Motor neuron (in vitro differentiated cells): ENCODE measurements at places on chromosomes 1 and 21.

DNA sequence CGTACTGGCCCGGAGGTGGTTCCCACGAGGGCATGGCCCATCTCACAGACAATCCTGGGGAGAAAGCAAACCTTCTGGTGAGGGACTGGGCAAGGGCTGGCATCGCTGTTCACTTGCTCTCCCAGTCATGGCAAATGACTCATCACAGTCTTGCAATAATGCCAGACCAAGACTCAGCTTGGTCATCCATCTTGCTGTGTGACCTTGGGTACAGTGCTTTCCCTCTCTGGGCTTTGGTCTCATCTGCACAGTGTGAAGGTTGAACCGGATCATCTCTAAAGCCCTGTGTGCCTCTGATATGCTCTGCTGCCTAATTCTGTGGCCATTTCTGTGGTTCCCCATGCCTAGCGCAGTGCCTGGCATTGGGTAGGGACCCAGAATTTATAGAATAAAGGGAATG is 143.6 kb upstream of the CD34 start:
- no peak for ATAC-seq

GRCh38 chr1:17181781-17182464 is 23.0 kb upstream of the PADI1 start:
- no peak for ATAC-seq

DNA sequence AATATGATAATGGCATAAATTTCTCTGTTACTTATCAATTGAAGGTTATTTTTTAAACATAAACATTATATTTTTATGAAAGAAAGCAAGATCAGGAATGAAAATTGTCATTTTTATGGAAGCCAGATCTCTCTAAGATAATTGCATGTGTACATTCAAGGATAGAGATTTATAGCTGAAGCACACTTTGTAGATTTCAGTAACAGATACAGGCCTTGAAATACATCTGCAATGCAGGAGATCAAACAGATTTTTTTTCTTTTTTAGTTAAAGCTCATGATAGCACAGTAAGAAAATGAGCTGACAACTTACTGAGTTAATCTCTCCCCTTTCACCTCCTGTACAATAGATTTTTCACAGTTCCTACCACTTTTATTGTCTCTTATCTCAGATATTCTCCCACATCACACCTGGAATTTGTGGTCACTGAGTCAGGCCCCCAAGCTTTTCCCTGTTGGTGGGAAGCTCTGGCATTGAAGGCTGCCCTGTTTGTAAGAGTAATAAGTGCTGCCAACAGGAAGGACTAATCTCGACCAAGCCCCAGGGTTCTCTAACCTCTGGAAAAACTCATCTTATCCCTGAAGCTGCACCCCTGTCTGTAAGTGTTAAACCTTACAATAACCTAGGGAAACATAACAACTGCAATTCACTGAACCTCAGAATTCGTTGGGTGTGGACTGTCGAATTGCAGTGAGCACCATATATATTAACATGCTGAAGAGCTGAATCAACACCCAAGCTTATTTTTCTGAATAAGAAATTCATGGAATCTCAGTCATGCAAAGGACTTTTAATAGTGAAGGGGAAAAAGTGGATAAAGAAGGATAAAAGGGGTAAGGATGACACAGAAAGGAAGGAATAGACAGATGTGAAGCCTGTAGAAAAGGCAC is 599.0 kb downstream of the LMO4 start:
- peak; percentile 83 for ATAC-seq

DNA sequence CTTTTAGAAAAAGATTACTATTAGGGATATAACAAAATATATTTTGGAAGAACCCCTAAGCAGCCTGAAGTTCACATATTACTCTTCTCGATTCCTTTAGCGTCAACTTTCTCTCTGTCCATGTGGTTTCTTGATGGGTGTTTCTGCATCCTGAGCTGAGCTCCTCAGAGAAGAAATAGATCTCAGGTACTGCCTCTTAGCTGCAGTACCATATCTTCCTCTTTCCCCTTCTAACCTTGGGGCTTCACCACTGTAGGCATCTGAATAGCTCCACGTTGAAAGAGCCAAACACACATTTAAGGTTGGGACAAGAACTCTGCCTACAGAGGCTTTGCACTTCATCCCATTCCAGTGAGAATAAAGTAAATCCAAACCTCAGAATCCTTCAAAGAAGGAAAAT is 59.2 kb downstream of the SAMSN1 start:
- no peak for ATAC-seq

DNA sequence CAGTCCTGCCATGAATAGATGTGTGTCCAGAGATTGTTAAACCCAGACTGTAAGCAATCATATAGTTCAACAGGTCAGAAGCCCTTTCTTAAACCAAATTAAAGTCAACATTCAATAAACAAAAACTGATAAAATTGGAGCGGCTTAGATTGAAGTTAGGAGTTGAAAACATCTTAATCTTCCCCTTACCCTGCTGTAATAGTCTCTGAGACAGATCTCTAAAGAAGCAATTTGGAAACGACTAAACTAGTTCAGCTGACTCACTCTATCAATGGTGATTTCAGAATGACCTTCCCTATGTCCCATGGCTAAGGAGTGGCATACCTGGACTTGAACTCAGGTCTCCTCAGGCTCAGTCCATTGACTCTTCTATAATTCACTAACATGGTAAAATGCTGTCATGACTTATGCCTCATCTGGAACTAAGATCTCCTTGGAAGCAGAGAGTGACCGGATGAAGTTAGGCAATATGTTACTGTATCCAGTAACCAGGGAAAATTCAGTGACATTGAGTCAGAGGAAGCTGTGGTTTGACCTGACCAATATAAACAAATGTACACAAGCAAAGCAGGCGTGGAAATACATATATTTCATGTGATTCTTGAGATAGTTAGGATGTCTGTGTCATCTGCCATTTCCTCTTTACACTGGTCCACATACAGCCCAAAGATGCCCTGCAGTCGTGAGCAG is 30.1 kb downstream of the SGIP1 start:
- no peak for ATAC-seq

GRCh38 chr1:156281693-156282478 is 739 bp downstream of the SMG5 start:
- ATAC-seq = peak; percentile 3

- no peak for ATAC-seq
Observed at GRCh38 chr1:74512170-74512915, at the start of gene LRRC53. LRRC53 (minus strand) TSS chr1:74512611; CDS start chr1:74483349, 29,262 bp downstream.

DNA sequence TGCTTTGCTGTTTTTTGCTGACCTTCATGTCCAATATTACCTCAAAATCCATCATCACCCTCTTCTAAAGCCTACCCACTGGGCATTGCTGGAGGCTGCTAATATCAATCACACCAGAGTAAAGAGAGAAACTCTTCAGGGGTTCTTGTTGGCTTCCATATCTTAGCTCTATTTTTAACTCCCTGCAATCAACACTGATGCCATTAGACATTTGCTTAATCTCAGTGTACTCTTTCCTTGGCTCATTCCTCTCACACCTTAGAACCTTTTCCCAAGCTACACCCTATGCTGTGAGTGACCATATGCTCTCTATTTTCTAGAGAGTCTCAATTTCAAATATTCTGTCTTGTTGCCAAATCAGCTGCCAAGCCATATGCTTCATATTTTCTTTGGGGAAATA is 40.6 kb upstream of the RABGAP1L start:
- ATAC-seq = no peak

- ATAC-seq = no peak
Observed at GRCh38 chr21:41499920-41500319, 8.0 kb downstream of the TMPRSS2 start.

DNA sequence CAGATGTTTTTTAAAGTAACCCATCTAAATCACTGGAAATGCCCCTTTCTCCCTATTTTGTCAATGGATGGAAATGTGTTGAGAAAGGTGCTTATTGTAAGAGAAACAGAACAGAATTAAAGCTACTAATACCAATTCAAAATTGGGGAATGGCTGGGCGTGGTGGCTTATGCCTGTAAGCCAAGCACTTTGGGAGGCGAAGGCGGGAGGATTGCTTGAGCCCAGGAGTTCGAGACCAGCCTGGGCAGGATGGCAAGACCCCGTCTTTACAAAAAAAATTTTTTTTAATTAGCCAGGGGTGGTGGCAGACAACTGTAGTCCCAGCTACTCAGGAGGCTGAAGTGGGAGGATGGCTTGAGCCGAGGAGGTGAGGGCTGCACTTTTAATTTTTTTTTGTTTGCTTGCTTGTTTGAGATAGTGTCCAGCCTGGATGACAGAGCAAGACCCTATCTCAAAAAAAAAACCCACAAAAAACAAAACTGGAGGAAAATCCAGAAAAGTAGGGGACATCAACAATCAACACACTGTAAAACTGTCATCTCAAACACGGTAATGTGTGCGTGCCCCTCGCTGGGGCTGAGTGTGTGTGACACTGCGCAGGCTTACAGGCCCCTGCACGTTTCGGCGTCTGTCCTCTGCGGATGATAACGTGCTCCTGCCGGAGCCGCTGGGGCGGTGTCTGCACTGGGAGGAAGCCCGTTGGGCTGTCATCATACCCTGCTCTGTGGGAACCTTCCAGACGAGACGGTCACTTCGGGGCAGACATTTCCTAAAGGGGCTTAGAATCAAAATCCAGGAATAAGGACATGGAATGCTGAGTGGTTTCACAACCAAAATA is 11.6 kb upstream of the POFUT2 start:
- no peak for ATAC-seq

GRCh38 chr1:241308471-241308870 is 48.5 kb downstream of the RGS7 start:
- ATAC-seq = no peak

DNA sequence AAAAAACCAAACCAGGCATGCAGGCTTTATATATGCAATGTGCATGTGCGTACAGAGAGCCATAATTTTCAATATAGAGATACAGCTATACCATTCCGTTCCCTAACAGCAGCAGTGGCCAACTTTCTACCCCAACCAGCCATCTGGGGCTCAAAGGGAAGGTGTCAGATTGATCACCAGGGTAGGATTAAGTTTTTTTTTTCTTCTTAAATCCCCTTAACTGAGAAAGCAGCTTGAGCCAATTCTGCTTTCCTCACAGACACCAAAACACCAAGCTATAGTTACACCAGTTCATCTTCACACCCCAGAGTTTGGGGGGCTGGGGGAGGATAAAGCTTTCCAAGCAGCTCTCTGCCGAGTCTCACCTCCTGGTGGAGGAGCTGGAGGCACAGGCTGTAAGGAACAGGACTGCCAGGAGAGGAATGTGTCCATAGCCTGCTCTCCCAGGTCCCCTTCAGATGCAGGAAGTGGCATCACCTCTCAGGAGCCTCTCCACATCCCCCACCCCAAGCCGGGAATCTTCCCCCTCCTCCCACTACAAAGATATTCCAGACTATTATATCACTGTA is 87.9 kb downstream of the SSBP3 start:
- ATAC-seq = no peak

GRCh38 chr1:22969304-22969709 is 3.4 kb downstream of the LACTBL1 start:
- peak; percentile 63 for ATAC-seq

GRCh38 chr21:31490443-31490842 is 146.4 kb upstream of the TIAM1 start:
- no peak for ATAC-seq
